ENCODE measurements at places on chromosomes 5 and 9.

DNA sequence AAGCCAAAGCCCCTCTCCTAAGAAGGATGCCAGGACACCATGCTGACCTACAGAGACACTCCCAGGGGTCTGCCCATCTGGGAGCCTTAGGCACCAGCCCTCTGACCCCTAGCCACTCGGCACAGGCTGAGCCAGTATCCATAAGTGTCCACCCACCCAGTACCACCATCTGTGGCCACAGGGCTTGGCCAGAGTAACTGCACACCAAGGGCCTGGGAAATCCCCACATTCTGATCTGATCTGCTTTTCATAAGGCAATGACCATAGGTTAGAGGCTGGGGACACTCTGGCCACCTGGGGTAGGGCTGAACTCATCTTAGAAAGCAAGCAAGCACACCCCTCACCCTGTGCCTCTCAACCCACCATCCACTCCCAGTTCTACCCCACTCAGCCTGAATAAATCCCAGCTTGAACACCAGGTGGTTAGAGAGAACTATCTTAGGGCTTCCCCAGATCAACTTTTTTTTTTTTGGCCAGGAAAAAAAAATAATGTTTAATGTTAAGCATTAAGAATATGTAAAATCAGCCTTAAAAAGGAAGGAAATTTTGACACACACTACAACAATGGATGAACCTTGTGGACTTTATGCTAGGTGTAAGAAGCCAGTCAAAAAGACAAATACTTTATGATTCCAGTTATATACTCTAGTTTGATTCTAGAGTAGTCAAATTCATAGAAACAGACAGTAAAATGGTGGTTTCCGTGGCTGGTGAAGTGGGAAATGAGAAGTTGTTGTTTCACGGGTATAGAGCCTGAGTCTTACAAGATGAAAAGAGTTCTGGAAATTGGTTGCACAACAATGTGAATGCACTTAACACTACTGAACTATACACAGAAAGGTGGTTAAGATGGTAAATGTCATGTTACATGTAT is 6.2 kb downstream of the GNPDA1 start:
- DNase-seq = no peak

DNA sequence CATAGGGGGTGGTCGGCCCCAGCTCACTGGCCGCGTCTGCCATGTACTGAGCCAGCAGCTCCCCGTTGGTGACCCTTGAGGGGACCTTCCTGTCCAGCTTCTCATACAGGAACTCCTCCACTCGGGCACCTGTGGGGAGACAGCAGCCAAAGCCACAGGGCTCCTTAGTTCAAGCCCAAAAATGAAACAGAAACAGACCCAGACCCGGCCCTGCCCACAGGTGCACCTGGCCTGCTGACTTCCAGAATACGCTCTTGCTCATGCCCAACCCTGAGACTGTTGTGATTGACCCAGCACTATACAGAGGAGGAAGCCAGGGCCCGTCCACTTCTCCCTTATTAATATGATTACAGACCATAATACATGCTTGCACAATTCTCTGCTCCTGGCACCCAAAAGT is 7.0 kb downstream of the SH3GLB2 start:
- DNase-seq = no peak

DNA sequence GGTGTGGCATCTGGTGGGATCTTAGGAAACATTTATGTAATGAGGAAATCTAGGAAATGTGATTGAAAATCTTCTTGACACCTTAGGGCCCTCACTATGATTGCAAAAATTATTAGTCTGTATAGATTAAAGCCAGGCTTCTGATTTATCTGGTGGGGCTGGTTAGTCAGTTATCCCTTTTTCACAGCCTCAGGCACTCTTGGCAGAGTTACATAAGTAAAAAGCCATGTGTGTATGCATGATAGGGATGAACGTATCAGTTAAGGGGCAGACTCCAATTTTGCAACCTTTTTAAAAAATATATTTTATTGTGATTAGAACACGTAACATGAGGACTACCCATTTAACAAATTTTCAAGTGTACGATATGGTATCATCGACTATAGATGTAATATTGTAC is 30.6 kb upstream of the RAB14 start:
- no peak for DNase-seq

DNA sequence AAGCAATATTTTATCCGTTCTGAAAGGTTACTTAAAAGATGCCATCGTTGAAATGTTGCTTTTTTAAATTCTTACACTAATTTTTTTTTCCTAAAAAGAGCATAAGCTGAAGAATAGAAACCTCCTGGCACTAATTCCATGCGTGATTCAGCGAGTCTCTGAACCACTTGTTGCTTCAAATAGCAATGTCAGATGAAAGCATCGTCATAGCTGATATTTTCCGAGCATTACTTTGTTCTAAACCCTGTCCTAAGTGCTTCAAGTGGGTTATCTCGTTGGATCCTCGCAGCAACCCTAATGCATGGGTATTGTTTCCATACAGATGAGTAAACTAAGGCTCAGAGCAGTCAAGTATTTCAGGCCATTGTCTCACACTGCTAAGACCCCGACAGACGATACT is 79.7 kb downstream of the CDH6 start:
- DNase-seq = no peak

- DNase-seq = peak; percentile 66
Observed at GRCh38 chr5:132259069-132259851, 1.8 kb downstream of the PDLIM4 start.

DNA sequence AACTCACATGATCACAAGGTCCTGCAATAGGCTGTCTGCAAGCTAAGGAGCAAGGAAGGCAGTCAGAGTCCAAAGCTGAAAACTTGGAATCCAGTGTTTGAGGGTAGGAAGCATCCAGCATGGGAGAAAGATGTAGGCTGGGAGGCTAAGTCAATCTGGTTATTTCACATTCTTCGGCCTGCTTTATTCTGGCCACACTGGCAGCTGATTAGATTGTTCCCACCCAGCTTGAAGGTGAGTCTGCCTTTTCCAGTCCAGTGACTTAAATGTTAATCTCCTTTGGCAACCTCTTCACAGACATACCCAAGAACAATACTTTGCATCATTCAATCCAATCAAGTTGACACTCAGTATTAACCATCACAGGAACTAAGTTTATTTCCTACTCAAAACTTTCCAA is 453.4 kb downstream of the TLE4 start:
- DNase-seq = no peak

- no peak for DNase-seq
Observed at GRCh38 chr9:117403403-117403811, 11.4 kb downstream of the ASTN2 start.

- no peak for DNase-seq
Observed at GRCh38 chr5:154486427-154486866, 8.4 kb upstream of the HAND1 start.

DNA sequence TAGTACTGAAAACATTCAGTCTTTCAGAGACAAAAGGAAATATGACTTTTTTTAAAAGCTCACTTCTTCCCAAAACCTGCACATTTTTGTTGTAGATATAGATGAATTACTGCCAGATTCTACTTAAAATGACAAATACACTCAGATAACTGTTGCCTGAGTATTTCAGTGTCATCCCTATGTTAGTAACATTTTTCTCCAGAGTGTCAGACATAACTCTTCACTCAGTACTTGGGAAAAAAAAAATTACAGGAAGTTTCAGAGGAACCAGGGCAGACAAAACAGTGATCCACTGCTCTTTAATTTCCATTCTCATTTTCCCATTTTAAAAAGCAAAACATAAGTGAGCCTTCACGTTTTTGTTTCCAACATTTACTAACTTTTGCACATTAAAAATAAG is 79.3 kb upstream of the ITGA1 start:
- peak; percentile 43 for DNase-seq

DNA sequence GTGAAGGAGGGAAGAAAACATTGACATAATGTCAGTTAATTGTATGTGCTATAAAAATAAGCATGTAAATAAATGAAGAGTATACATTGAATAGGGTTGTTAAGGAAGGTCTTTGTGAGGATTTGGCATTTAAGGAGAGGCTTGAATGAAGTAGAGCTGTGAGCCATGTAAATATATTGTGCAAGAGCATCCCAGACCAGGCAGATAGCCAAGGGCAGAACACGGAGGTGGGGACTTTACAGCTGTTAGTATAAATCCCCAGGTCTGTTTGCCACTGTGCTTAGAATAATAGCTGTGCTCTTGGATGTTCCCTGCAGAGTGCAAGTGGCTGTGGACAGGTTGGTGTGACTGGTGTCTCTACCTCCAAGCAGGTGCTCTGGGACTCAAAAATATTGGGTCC is 211.7 kb downstream of the LRRC70 start:
- peak; percentile 71 for DNase-seq

- peak; percentile 5 for DNase-seq
Observed at GRCh38 chr9:80649001-80649420, 1040.3 kb downstream of the TLE1 start.

DNA sequence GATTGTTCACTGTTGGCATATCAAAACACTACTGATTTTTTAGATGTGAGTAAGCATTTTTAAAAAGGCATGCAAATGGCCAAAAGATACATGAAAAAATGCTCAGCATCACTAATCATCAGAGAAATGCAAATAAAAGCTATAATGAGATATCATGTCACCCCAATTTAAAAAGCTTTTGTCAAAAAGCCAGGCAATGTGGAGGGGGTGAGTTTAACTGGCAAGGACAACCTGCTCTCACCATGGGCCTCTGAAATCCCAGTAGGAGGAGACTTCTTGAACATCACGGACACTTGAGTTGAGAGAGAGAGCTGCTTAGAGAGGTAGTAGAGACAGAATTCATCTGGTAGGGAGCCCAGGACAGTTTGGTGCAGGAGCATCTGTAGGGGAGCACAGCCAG is 347.1 kb upstream of the MPDZ start:
- DNase-seq = no peak

DNA sequence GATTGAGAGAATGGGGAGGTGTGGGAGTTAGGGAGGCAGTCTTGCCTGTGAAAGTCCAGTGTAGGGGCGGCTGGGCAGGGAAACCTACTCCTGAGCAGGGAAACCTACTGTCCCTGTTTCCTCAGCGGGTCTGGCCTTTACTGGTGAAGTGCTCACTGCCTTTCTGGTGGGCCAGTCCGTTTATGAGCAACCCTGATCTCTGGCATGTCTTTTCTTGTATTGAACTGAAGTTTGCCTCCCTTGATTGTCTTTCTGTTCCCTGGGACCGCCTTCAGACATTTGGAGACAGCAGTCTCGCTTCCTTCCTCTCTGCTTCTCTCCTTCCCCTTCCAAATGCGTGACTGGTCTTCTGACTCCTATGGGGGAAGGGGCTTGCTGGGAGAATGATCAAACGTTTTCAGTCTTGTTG is 2.9 kb downstream of the SNX18 start:
- no peak for DNase-seq
